ELF-1 (cell line): ENCODE measurements at places on chromosomes 6 and 20.

GRCh38 chr6:20688710-20689500 lies 154.6 kb downstream of the CDKAL1 start:
- no peak for DNase-seq

GRCh38 chr6:44940367-44940766 lies 387.8 kb upstream of the RUNX2 start:
- no peak for DNase-seq

GRCh38 chr20:8299921-8300320 lies 167.9 kb downstream of the PLCB1 start:
- no peak for DNase-seq

DNA sequence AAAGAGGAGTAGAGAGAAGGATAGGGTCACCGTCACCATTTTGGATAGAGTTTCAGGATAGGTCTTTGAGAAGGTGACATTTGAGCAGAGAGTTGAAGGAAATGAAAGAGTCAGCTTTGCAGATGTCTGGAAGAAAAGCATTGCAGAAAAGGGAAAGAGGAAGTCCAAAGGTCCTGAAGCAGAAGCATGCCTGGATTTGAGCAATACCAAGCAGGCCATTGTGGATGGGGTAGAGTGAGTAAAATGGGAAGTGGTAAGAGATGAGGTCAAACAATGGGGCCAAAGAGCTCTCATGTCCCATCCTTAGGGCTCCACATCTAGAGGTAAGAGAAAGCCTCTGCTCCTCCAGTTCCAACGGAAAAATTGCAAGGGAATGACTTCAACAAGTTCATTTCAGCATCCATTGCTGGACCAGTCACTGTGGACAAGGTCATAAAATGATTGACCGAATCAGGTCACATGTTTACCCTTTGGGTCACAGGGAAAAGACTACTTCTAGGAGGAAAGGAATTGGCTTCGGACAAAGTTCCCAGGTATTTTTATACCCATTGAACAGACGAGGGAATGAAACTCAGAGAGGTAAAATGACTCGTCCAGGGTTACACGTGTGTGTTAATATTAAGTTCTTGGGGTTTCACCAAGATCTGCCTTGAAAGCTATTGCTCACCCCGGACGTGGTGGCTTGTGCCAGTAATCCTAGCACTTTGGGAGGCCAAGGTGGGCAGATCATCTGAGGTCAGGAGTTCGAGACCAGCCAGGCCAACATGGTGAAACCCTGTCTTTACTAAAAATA lies 6.6 kb upstream of the SAMHD1 start:
- DNase-seq: no peak

- DNase-seq: peak; percentile 52
Observed at GRCh38 chr20:46640044-46640443, 11.2 kb downstream of the SLC13A3 start.

GRCh38 chr20:21704408-21705385 lies 767 bp upstream of the PAX1 start:
- no peak for DNase-seq
